Activated CD4-positive, alpha-beta T cell treated with anti-CD3 and anti-CD28 coated beads for 1 hour (primary cell): ENCODE measurements at places on chromosomes 2 and 18.

- DNase-seq = no peak
These were observed 438.6 kb upstream of the POU3F3 start for GRCh38 chr2:104415284-104415683.

DNA sequence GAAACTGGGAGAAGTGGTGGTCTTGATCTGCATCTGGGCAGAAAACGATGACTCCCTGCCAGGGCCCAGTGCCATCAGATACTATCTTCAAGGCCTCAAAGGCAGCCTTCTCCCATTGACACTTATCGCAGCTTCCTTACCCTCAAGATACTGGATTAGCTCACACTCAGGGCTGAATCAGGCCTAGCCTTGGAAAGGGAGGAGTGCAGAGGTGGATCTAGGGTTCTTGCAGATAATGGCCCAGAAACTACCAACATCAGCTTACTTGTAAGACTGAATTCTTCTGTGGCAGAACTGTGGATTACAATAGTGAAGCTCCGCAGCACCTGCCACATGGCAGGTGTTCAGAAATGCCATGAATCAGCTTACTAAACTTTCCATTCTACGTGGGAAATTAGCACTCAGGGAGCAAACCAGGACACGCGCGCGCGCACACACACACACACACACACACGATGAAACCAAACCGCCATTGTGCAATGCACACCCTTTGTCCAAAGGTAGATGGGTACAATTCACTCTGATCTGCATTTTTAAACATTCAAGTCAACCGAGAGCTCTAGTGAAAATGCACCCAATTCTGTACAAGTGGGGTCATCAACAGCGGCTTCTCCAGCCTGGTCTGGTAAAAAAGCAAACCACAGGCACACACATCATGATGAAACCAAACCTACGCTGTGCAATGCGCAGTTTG is 26.3 kb upstream of the TMEM182 start:
- no peak for DNase-seq

DNA sequence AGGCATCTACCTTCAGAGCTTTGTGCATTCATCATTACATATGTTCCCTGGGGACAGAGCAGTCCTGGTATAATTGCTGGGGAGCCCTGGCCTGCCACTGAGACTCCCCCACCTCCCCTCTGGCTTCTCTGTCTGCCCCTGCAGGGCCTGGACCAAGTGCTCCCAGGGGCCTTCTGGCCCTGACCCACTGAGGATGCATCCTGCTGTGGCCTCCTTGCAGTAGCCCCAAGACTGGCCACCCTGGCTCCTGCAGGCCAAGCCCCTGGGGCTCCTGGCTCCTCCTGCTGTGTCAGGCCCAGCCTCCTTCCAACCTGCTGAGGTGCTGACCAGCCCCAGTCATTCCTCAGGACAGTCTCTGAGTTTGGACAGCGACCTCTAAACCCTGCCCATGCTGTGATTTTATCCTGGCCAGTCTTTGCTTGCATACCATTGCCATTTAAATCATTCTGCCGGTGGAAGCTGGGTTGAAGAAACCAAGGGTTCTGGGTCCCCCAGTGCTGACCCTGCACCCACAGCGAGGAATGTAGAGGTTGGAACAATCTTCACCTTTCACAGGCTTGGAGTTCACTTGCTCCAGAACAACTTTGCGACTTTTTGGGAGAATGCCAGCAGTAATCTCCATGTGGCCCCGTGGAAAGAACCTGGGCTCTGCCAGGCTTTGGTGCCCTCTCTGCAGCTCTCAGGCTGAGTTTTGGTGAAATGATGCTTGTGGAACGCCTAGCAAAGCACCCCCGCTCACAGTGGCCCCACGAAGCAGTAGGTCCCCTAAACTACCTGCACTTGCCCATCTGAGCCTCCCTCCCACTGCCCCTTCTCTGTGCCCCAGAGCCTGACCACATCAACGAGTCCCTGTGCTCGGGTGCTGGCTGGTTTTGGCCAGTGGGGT is 167.3 kb upstream of the GLI2 start:
- no peak for DNase-seq

- DNase-seq = no peak
These were observed 87.4 kb upstream of the SALL3 start for GRCh38 chr18:78892177-78892576.

- no peak for DNase-seq
These were observed 5.4 kb downstream of the ARHGAP28 start for GRCh38 chr18:6734726-6735430.
